ENCODE measurements at places on chromosomes 1 and 21.

GRCh38 chr1:17521946-17522612 lies 17.4 kb upstream of the ARHGEF10L start:
- no peak for DNase-seq

DNA sequence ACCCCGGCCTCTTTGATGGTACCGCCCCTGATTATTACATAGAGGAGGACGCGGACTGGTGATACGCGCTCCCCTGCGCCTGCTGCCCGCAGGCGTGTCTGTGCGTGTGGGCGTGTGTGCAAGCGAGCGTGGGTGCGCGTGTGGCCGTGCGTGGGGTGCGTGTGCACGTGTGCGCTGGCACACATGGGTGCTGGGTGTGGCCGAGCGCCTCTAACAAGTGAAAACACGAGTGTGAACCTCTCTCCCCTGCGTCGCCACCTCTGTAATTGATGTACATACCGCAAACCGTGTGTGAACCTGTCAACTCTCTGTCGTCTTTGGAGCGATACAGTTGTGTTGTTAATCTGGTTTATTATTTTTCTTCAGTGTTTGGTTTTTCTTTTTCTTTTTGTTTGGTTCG lies 87.8 kb upstream of the TMEM51 start:
- no peak for DNase-seq

GRCh38 chr1:32881291-32881690 lies 5.0 kb upstream of the HPCA start:
- no peak for DNase-seq

GRCh38 chr21:31346256-31346821 lies 2.3 kb upstream of the TIAM1 start:
- DNase-seq, result no peak

DNA sequence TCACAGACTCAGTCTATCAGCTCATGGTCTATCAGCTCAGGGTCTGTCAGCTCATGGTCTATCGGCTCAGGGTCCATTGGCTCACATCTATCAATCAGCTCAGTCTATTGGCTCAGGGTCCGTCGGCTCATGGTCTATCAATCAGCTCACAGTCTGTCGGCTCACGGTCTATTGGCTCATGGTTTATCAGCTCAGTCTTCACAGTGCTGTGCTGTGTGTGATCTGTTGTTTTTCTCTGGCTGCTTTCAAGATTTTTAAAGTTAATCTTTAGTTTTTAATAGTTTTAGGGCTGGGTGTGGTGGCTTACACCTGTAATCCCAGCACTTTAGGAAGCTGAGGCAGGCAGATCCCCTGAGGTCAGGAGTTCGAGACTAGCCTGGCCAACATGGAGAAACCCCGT lies 14.4 kb downstream of the C1orf159 start:
- no peak for DNase-seq

- DNase-seq, result no peak
Measured at GRCh38 chr1:13725714-13726175, 25.8 kb downstream of the PRDM2 start.

DNA sequence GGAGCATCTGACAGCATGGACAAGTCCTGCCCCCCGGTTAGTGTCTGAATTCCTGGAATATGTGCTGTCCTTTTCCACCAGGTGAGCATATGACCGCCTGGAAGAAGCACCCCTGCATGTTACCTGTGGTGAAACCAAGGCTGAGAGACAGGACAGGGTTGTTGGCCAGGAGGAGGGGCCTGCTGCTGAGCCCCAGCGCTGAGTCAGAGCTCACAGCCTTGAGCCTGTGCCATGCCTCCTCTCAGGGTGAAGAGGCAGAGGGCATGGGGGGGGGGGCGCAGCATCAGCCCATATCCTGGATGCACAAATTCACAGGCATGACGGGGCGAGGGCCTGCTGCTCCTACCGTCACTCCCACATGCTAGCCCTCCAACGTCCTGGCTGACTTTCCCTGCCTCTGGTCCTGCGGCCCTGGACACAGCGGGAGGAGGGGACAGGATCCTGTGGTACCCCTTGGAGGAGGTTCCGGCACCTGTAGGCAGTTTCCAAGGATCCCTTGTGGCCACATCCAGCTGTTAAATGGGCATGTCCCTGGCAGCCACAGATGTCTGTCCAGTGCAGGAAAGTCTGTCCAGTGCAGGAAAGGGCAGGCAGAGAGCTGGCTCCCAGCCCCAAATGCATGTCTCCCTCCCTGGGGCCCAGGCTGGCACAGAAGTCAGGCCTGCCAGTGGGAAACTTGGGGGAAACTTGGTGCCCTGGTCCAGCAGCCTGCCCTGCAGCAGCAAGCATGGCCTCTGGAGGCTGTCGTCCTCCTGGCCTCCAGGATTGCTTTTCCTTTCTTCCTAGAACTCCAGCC lies 23.9 kb downstream of the TTC34 start:
- DNase-seq, result no peak

Measured in NCI-H1694 (cell line).